ENCODE measurements at places on chromosomes 3 and 15.

- DNase-seq: no peak
Observed at GRCh38 chr3:32886911-32887310, 64.5 kb upstream of the CCR4 start.

DNA sequence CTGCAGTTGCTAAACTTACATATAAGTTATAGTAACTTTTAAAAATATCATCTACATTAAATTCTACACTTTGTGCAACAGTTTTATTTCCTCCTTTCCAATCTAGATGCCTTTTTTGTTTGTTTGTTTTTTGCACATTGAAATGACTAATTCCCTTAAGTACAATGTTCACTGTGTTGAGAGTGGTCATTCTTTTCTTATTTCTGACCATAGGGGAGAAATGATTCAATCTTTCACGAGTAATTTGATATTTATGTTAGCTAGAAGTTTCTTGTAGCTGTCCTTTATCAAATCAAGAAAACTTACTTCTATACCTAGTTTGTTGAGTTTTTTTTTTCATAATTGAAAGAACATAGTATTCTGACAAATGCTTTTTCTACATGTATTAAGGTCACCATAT, 85.0 kb upstream of the CBLB start:
- no peak for DNase-seq

DNA sequence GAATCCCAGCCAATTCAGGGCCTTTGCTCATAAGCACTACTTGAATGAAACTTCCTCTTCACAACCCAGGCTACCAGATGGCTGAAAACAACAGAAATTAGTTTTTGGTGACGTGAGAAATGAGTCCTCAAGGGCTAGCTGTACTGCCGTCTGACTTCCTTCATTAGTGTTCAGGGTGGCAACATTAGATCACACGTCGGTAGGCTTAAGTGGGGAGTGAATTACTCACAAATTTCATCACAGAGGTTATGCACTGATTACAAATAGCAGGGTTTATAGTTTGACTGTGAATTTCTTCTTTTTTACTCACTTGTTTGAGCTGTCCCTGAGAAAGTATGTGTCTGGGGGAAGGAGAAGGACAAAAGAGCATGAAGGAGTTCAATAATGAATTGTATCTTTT, 397.2 kb downstream of the GAP43 start:
- DNase-seq: no peak

- no peak for DNase-seq
Observed at GRCh38 chr3:122615303-122615702, 37.9 kb downstream of the PARP15 start.

GRCh38 chr3:72475258-72476138, 372.7 kb downstream of the SHQ1 start:
- DNase-seq: no peak

DNA sequence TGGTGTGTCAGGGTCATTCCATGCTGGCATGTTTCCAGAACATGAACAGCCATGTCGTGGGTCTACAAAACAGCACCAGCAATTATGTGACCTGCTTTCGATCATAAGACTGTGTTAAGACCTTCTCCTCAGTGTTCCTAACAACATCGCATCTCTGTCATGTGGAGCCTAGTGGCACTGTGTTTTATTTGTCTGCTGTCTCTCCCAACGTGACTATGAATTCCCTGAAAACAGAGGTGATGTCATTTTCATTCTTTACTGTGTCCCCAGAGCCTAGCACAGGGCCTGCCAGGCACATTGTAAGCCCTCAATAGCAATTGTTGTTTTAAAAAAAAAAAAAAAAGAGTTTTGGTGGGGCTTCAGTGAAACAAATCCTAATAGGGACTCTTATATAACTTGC, 94.2 kb upstream of the IL12A start:
- DNase-seq: no peak

DNA sequence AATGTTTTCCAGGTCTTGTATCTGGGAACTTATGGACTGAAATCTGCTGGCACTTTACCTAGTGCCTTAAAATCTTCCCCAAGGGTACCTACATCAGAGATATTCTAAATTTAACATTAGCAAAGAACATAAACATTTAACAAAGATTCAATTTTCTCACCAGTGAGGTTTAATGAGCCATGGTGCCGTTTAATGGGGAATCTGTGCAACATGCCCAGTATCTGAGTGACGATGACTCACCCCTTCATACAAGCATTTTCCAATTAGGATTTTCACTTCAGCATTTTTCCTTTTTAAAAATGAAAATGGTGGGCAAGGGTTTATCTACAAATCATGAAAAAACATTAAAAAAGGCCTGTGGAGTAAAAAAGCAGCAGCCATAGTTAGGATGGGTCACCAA, 189.4 kb downstream of the SLC9A9 start:
- no peak for DNase-seq

DNA sequence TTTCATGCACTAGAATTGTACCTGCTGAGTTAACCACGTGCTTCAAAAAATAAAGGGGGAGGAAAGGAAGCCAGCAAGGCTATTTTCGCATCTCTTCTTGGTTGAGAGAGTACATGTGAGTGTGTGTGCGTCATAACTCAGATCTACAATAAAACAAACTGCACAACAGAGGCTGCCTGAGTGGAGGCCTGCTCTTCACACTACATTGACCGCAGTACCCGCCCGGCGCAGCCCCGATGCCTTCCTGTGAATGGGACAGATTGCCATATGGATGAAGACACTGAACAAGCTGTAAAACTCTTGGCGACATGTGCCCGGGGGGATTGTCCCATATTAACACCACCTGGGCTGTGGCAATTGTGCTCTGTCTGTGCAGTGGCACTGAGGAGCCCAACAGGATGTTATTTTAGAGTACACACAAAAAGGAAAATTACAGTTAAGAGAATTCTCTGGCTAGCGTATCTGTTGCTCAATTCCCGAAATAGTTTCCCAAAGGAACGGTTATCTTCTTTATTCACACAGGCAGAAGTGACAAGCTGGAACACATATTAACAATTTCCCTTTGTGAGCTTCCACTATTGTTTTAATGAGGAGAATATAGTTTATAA, 551.5 kb downstream of the FOXP1 start:
- DNase-seq: no peak

GRCh38 chr3:83928903-83929302, 1029.9 kb upstream of the CADM2 start:
- DNase-seq: no peak

- DNase-seq: no peak
Observed at GRCh38 chr3:27927882-27928281, 205.8 kb upstream of the EOMES start.

DNA sequence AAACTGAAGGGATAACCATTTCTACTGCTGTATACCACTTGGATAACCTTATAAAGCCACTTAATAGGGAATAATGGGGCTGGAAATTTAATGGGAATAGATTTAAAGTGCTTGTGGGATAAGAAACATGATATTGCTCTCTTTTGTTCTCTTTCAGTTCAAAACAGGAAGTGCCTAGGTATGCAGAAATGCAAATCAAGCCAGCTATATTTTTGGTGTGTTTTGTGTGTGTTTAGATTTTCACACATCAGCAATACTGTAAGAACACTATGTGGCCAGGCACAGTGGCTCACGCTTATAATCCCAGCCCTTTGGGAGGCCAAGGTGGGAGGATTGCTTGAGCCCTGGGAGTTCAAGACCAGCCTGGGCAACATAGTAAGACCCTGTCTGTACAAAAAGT, 442.3 kb upstream of the TPRG1 start:
- no peak for DNase-seq

GRCh38 chr3:57157545-57157944, 7.6 kb downstream of the IL17RD start:
- DNase-seq: no peak

- no peak for DNase-seq
Observed at GRCh38 chr15:68330901-68331300, 53.4 kb downstream of the FEM1B start.

DNA sequence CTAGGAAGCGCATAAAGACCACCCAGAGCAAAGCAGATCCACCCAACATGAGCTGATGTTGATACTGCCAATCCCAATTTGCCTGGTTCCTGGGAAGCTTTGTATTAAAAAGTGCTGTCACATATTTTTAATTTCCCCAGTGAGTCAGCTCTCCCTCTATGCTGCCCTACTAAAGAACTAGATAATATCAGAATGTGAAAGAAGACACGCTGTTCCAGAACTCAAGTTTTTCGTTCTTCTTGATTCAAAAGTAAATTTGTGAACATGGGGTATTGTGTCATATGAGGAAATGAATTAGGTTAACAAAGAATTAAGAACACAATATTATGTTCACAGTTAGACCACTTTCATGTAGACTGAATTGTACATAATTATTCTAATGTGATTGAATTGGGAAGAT, 734.2 kb upstream of the ALCAM start:
- DNase-seq: no peak

- DNase-seq: no peak
Observed at GRCh38 chr3:184172681-184173373, 1.8 kb upstream of the AP2M1 start.

- DNase-seq: no peak
Observed at GRCh38 chr3:85148036-85148435, 189.2 kb downstream of the CADM2 start.

GRCh38 chr3:188870431-188870830, 301.3 kb upstream of the TPRG1 start:
- no peak for DNase-seq

- no peak for DNase-seq
Observed at GRCh38 chr3:114364806-114365654, 71.2 kb downstream of the TIGIT start.
